RKO (cell line): ENCODE measurements at places on chromosomes 5 and 9.
A peak's percentile ranks its signal among the peaks of the same experiment; 100 is the strongest.

DNA sequence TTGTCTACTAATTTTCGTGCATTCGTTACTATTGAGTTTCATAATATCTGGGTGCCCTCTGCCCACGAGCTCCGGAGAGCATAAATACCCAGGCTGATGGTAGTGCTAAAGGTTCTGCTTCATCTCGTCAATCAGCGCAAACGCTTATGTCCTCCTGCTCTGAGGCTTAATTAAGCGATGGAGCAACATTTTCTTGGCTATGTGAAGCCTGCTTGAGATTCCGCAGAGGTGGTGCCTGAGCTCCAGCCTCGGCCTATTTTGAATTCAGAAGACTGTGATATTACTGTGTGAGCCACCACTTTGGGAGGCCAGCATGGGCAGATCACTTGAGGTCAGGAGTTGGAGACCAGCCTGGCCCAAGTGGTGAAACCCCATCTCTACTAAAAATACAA lies 44.8 kb downstream of the ANXA2R start:
- no peak for DNase-seq

GRCh38 chr9:91253488-91253887 lies 108.2 kb downstream of the AUH start:
- DNase-seq = peak; percentile 22

DNA sequence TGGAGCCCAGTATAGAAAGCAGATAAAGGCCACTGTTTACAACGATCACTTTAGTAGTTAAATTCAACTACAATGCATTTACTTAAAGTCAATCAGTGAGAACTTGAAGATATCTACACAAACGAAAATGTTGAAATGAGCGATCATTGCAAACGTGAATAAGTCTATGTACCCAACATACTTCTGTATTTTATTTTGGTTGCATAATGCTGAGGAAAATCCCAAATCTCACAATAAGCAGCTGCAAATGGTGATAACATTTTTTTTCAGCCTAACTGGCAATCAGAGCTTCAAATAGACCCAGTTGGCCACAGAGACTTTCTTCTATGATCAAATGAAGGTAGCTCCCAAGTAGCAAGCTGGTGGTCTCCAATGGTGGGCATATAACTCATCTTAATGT lies 32.1 kb downstream of the PDGFRB start:
- DNase-seq = no peak

DNA sequence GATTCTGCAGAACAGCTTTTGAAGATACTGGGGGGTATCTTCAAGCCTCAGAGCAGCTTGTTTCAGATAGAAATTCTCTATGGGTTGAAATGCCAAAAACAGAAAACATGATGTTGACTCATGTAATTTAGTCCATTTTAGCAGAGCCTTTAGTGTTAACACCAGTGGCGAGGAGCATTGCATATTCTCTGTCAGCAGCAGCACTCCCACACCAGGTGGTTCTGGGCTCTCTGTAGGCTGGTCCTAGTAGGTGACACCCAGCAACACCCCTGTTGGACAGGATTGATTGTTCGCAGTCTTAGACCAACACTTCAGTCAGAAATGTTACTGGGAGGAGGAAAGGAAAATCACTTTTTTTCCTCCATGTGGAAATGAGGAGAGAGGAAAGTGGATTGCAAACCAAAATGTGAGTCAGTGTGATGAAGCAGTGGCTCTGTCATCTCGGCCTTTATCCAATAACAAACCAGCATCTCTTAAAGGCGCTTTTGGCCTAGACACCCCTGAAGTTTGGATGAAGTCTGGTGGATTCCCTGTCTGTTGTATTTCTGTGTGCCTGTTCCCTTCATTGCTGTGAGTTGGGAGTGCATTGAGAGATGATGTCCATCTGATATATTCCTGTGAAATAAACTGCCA lies 16.8 kb downstream of the SLC46A2 start:
- peak; percentile 56 for DNase-seq

DNA sequence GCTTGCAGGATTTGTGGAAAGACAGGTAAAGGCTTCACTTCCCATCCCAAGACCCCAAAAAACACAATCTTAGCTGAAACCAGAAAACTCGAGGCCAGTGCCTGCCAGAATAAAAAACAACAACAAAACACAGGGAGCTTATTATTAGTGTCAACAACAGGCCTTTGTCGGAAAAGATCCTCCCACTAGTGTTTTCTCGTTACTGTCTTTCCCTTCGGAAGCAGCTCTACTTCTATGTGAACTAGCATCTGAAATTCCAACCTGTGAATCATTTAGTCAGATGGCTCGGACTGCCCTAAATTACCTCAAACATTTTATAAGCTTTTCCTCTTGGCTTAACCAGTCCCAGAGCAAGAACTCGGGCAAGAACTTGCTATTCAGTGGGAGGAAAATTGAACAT lies 122.2 kb upstream of the GNA14 start:
- DNase-seq = no peak
